ENCODE measurements at places on chromosomes 2 and 18.

GRCh38 chr18:28791101-28791500, 614.2 kb upstream of the CDH2 start:
- DNase-seq, result no peak

DNA sequence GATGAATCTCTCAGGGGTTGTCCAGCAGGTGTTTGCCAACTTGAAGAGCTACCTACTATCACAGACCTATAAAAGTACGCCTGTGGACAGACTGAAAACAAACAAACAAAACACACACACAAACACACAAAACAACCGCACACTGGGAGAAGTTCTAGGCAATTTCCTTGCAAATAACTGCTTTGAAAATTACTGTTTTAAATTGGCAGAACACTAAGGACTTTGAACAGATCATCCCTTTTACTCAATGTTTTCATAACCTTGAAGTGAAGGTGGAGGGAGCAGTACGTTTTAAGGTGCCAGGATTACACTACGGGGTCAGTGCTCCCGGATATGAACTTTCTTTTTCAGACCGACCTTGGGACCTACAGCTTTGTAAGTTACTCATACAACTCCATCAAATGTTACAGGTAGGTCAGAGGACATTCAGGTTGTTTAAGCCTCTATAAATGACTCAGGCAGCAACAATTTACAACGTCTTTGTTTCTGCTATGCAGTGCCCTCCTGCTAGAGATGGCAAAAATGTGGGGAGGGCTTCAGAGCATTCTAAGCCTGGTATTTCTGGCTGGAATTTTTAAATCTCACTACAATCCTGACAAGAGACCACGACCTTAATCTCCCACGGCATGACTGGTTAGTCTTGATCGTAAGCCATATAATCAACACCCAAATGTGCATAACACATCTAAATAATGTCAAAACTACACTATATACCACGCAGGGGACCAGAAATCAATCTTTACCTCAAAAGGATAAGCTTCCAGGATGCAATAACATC, 1.4 kb upstream of the SLC20A1 start:
- DNase-seq, result peak; percentile 20

DNA sequence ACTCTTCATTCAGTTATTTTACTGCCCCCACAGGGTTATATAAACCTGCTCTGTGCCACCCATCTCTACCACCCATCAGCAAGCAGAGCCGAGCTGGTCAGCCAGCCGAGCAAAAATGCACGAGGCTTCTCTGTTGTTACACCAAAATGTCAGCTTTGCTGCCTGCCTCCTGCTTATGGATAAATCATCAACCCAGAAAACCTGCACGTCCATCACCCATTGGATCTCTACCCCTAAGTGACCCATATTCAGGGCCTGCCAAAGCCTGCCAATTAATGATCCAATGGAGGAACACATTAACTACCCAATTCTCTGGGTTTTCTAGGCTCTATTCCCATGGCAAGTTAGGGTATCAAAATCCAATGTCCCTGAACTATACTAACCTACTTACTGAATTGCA, 365.5 kb upstream of the ACVR2A start:
- DNase-seq, result no peak

DNA sequence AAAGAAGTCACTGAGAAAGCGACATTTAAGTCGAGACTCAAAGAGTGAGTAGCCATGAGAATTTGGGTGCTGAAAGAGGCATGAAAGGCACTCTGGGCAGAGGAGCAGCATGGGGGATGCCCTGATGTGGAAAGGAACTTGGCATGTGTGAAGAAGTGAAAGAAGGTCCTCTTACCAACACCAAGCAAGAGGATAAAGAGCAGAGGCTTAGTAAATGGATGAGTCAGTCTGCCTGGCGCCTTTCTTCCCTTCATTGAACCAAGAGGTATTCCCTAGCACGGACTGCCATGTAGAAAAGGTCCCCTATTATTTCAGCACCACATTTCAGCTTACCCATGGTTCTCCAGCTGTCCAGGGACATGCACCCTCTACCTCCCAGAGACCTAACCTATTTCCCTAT, 221.1 kb upstream of the NRP2 start:
- no peak for DNase-seq

DNA sequence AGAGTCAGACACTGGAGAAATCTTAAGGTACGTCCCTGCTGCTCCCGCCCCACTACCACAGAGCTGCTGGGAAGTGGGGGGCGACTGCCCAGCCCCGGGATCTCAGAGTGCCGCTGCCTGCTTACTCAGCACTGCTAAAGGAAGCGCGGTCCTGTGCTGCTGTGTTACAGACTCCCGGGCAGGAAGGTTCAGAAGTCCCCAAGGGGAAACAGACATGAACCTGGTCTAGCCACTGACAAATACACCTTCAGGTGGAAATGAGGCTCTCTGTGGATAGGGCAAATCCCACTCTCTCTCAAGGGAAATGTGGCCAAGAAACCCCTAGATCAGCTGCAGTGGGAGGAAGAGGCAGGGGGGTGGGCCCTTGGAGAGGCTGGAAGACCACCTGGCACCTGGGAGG, 13.7 kb downstream of the MTERF4 start:
- DNase-seq, result no peak

DNA sequence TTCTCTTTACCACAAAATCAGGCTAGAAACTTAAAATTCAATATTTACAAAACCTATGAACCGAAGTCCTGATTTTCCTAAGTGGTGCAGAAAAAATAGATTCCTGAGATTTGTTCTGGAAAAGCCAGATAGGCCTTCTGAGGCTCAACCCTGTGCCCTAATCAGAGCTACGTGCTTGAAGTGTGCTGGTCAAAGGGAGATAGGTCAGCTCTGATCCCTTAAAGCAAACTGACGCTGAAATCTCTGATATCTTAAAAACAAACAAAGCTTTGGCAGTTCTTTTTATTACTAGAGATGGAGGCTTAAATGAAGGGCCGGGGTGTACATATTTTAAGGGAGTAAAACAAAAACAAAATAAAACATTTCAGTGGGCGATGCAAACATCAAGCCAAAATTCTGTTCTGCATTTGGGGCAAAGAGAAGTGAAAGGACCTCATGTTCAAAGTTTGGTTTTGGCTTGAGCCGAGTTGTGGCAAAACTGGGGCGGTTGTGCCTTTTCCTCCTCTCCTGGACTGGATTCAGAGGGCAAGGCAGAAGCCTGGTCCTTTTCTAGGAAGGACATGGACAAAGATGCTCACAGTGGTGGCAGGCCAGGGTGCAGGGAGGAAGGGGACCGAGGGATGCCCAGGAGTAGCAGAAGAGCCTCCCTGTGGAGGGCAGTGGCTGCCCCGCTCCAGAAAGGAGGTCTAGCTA, 295.0 kb downstream of the CDCA7 start:
- no peak for DNase-seq

DNA sequence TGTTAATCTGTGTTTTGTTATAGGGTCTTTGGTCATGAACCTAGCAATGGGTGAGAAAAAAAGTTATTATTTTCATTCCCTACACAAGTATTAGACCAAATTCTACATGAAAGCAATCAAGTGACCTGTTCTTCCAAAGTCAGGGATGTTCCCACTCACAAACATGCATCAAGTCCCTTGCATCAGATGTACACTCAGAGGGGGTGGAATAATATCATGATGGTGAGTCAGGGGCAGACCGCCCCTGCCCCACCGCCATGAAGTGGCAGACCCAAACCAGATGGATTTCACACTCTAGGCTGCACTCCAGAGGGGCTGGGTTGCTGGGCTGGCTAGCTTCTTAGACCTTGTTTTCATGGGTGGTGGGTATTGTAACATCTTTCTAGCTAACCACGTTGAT, 91.4 kb downstream of the ACAA2 start:
- no peak for DNase-seq

GRCh38 chr2:157460897-157461296, 17.0 kb upstream of the CYTIP start:
- DNase-seq, result no peak

GRCh38 chr18:63177919-63178821, 141.4 kb downstream of the BCL2 start:
- DNase-seq, result no peak

GRCh38 chr18:48777026-48777743, 173.6 kb downstream of the SMAD7 start:
- DNase-seq, result peak; percentile 65

DNA sequence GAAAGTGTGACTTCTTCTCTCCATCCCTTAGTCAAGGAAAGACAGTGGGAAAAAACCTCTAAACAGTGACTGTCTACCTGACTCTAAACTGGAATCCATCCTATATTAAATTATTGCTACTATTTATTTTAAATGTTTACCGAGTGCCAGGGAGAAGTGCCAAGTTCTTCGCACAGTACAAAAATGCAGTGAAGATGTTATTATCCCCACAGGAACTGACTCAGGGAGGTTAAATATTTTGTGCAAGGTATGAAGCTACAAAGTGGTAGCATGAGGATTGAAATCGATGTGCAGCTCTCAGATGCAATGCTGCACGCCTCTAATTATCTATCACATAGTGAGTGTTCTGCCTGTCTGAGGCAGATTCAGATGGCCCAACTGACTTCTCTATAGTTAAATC, 91.1 kb downstream of the MEP1B start:
- no peak for DNase-seq

GRCh38 chr2:86068136-86068588, 37.5 kb downstream of the POLR1A start:
- no peak for DNase-seq

DNA sequence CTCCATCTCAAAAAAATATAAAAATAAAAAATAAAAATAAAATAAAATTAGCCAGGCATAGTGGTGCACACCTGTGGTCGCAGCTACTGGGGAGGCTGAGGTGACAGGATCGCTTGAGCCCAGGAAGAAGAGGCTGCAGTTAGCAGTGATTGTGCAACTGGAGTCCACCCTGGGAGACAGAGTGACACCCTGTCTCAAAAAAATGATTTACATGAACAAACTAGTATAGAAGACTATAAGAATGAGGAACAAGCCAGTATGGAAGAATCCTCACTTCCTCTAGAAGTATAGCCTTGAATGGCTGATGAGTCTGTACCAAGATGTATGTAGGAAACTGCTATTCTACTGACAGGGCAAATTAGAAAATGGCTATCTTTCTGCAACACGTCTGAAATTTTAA, 10.9 kb downstream of the YES1 start:
- no peak for DNase-seq

GRCh38 chr18:24346254-24346653, 51.4 kb downstream of the OSBPL1A start:
- no peak for DNase-seq

DNA sequence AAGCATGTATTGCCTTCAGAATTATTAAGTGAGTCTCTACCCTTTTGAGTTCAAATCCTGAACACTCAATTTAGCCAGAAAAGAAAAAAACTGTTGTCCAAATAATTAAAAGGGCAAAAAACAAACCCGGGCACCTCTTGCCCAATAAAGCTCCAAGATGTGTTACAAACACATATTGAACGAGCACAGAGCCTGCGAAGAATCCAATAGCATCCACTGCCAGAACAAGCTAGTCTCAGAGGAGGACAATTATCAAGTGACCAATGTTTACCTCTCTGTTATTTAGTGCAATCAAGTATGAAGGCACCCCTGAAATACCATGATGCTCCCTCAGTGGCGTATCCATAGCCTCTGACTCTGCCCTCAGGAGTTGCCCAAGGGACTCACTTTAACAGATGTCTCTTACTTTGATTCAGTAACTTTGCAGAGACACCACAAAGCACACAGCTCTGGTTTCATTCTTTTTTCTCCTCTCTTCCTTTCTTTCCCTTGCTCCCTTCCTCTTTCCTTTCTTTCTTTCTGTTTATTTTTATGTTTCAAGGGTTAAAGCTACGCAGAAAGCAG, 93.5 kb upstream of the SPATS2L start:
- no peak for DNase-seq

All from globus pallidus (tissue), 1 donor.